ENCODE measurements at places on chromosomes 16 and 17.

- DNase-seq, result no peak
Observed at GRCh38 chr17:70086516-70086915, 11.5 kb downstream of the KCNJ16 start.

DNA sequence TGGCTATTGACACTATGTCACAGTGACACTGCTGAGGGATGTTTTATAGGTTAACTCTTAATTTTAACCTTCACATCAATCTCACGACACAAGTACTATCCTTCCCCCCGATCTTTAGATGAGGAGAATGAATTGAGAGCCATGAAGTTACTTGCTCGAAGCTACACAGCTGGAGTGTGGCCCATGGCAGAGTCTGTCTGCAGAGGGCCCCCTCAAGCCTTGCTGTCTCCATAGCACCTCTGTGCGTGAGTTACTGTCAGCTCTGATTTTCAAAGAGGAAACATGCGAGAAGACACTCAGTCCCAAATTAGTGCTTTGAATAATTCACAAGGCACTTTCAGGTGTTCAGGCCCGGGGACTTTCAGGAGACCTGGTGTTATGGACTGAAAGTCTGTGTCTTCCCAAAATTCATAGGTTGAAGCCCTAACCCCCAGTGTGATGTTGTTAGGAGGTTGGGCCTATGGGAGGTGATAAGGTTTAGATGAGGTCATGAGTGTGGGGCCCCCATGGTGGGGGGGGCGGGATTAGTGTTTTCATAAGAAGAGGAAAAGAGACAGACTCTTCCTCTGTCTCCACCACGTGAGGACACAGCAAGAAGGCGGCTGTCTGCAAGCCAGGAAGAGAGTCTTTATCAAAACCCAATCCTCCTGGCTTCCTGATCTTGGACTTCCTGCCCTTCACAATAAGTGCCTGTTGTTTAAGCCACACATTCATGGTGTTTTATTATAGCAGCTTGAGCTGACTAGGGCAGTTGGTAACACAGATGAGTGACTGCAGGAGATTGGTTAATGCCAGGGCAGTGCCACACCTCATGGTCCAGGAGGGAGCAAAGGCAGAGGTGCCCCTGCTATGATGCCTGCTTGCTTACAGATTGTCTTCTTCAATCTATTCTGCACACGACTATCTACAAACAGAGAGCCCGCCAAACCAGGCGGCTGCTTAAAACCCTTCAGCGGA, 281.8 kb downstream of the HAPSTR1 start:
- DNase-seq, result no peak

DNA sequence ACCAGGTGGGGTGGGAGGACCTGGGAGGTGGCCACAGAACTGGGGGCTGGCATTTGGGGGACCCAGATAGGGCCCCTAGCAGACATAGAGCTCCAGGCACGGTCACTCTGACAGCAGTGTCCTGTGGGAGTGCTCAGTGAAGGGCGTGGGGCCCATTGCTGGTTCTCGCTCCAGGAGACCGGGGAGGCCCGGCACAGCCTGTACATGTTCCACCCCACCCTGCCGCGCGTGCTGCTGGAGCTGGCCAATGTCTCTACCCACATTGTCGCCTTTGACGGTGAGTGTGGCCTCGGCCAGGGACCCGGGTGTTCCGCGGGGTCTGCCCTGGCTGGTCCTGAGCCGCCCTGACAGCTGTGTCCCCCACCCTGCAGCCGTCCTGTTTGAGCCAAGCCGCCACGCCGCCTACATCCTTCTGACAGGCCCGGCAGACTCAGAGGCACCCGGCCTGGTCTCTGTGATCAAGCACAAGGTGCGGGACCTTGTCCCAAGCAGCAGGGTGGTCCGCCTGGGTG, 11.2 kb downstream of the RGS11 start:
- DNase-seq, result no peak

- no peak for DNase-seq
Observed at GRCh38 chr17:44688675-44689476, 700 bp downstream of the CCDC43 start.

DNA sequence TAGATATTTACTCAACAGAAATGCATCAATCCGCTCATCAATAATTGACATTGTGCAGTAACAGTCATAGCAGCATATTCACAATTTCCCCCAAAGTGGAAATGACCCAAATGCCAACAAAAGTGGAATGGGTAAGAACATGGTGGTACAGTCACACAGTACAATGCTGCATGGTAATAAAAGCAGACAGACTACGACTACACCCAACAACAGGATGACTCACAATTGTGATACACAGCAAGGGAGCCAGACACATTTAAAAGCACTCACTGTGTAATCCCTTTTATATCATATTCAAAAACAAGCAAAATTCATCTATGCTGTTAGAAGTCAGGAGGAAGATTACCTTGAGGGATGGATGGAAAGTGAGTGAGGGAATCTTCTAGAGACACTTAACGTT, 76.5 kb upstream of the NUDT7 start:
- no peak for DNase-seq

GRCh38 chr16:49937886-49938285, 82.0 kb upstream of the ZNF423 start:
- no peak for DNase-seq

DNA sequence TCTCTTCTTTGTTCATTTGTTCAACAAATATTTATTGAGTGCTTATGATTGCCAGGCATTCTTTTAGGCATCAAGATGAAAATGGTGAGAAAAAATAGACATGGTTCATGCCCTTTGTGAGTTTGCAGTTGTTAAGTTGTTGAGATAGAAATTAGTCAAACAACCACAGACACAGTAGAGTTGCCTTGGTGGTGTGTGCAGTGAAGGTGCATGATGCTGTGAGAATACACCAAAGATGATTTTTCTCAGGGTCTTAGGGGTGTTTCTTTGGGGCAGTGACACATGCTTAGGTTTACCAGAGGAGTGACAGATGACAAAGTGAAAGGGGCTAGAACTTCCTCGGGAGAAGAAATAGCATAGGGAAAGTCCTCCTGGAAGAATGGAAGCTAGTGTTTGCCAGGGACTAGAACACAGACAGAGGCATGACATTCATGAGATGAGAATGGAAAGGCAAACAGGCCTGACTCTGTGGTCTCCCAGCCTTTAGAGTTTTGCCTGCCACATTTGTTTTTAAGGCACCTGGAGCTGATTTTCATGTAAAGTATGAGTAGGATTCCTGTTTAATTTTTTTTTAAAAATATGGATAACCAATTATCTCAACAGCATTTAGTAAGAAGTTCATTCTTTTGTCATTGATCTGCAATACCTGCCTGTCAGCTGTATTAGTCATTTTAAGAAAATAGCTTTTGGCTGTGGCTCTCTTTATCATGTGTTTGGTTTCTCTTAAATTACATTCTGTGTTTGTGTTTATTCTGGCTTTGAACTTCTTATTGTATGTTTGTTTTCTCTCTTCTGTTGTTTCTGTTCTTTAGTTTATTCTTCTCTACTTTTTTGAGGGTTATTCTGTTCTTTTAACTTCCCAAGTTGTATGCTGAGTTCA, 36.6 kb downstream of the CYLD start:
- DNase-seq, result no peak

DNA sequence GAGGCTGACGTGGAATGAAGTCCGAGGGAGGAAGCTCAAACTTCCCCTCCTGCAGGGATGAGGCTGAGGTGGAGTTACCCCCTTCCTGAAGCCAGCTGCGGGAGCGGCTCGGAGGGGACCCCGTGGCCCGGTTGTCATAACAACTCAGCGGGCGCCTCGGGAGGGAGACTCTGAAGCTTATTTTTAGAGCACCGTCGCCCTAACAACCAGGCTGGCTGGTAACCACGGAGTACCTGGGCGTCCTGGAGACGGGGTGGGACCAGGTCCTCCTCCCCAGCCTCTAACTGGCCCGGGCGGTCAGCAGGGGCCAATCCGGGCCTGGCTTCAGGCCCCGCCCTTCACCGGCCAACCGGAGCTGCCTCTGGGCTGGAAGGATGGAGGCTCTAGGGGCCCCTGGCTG, 27.7 kb downstream of the NECAB2 start:
- no peak for DNase-seq

DNA sequence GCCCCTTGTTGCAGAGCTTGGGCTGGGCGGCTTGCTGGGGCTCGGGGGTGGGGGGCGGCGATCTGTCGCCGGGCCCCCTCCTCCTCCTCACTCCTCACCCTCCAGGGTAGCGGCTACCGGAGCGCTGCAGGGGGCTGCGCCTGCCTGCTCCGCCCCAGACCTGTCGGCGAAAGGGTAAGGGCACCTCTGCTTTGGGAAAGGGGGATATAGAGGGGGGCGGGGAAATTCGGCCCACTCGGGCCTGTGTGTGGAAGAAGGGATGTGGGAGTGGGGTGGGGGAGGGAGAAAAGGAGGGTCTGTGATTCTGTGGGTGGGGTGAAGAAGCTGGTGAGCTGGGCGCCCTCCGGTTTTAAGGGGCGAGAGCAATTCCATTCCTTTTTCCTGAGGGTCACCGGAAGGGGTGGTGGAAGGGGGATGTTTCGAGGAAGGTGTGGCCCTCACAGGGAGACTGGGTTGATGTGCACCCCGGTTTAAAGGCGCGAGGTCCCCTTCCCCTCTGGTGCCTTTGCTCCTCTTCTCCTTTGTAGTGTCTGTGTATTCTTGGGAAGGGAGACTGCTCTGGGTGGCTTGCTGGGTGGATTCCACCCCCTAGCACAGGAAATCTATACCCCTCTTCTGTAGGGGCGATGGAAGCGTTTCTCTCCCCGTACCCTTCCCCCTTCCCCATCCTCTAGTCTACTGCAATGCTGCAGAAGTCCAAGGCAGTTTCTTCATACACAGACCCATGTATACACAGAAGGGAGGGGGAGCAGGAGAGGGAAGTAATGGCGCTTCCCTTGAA, 878 bp downstream of the TAOK1 start:
- no peak for DNase-seq

GRCh38 chr16:54437401-54437800, 150.8 kb upstream of the IRX3 start:
- DNase-seq, result no peak

- no peak for DNase-seq
Observed at GRCh38 chr17:8048236-8048635, 9.4 kb downstream of the ALOX15B start.

DNA sequence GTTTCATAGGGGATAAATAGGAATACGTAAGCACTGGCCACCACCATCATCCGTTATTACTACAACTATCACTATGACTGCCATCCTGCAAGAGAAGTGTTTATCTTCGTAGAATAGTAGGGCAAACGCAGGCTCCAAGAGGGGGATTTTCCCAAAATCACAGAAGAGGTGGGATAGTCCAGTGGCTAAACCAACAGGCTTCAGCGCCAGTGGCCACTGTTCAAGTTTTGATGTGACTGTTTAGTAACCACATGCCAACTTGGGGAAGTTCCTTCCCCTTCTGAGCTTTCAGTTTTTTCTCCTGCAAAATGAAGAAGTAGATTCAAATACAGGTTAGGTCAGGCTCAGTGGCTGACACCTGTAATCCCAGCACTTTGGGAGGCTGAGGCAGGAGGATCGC, 60.7 kb upstream of the GRIN2A start:
- no peak for DNase-seq

DNA sequence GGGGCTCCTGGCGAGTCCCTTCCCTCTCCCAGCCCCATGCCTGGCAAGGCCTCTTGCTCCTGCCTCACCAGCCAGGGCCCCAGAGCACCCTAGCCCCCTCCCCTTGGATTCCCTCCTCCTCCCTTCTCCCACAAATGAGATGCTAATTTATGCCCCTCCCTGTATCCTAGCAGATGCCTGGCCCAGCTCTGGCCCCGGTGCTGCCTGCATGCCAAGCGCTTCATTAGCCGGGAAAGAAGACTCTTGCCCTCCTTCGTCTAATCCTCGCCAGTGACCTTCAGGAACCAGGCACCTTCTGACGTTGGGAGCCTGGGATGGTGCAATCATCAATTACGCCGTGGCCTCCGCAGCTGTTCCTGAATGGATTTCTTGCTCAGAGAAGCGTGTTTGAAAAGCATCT, 127.8 kb downstream of the SDK2 start:
- DNase-seq, result no peak

- DNase-seq, result no peak
Observed at GRCh38 chr17:2157675-2158395, 102.9 kb downstream of the HIC1 start.

DNA sequence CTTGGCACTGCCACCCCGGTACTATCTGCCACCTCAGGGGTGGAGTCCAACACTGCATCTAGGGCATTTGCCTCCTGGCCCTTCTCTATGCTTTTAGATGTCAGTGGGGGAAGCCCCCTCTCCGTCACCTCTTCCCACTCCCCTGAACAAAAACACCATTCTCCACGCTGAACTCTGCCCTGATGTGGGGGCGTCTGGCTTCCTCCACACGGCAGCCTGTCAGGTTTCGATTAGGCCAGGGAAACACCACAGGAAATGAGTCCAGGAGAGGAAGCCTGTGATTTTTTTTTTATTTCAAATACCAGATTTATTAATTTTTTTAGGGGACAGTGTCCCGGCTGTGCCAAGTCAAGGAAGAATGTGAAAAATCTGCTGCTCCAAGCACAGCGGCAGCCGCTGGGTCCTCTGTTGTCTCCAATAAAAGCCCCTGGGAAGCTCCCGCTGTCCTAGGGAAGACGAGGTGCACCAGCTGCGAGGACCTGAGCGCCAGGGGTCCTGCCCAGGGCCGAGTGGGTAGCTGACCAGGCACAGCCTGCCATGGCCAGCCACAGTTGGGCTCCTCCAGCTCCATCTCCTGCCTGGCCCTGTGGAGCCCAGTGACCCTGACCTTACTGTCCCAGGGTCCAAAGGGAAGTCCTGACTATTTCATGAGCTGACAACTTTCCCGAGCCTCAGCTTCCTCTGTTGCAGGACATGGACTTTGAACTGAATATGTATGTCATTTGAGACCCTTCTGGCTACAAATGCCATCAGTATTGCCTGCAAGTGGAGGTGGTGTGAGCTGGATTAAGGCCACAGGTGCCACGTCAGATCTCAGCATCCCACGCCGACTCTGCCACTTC, 336.7 kb downstream of the FOXL1 start:
- DNase-seq, result no peak

GRCh38 chr16:8819411-8820034, 21.9 kb downstream of the PMM2 start:
- no peak for DNase-seq

GRCh38 chr16:60642956-60643355, 1393.3 kb downstream of the CDH8 start:
- no peak for DNase-seq

GRCh38 chr17:57442401-57442823, 186.1 kb downstream of the MSI2 start:
- no peak for DNase-seq

GRCh38 chr17:6603744-6604325, 36.7 kb downstream of the KIAA0753 start:
- DNase-seq, result no peak

DNA sequence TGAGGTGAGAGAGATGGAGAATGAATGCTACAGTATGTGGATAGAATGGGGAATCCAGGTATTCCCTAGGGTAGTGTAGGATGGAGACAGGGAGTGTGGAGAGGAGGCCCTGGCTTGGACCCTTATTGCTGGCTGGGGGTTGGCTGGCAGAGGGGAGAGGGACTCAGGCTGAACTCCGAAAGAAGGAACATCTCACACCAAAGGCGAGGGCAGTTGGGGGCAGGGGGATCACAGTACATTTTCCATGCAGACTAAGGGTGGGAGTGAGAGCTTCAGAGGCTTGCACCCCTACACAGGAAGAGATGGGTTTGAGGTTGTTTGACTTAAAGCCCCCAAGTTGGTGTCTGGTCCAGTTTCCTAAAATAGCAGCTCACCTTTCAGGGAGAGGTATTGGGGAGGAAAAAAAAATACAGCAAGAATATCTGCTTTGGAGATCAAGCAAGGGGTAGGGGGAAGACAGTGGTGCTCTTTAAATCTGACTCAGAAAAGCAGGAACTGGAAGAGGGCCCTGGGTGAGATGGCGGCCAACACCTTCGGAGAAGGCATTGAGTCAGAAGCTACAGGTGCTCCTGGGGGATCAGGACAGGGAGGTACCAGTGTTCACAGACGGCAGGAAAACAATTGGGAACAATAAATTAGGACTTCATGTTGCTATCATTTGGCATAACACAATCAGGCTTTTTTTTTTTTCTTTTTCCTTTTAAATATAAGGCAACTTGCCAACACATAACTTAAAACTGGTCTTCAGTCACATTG, 12.4 kb downstream of the TRAF4 start:
- DNase-seq, result no peak

Data from activated CD4-positive, alpha-beta T cell treated with anti-CD3 and anti-CD28 coated beads, Interleukin-2, amount 50 U/mL, for 24 hours (primary cell).